Sciatic nerve (tissue), 2 donors: ENCODE measurements at places on chromosomes 11 and 22.

GRCh38 chr11:67522844-67523555 lies at the start of gene CABP2:
Gene CABP2, minus strand, starts transcription at chr11:67523446. Its CDS starts 120 bp downstream, at chr11:67523326.
- no peak for DNase-seq

- DNase-seq: no peak
These were observed 51.4 kb downstream of the ME3 start for GRCh38 chr11:86620891-86621521.

DNA sequence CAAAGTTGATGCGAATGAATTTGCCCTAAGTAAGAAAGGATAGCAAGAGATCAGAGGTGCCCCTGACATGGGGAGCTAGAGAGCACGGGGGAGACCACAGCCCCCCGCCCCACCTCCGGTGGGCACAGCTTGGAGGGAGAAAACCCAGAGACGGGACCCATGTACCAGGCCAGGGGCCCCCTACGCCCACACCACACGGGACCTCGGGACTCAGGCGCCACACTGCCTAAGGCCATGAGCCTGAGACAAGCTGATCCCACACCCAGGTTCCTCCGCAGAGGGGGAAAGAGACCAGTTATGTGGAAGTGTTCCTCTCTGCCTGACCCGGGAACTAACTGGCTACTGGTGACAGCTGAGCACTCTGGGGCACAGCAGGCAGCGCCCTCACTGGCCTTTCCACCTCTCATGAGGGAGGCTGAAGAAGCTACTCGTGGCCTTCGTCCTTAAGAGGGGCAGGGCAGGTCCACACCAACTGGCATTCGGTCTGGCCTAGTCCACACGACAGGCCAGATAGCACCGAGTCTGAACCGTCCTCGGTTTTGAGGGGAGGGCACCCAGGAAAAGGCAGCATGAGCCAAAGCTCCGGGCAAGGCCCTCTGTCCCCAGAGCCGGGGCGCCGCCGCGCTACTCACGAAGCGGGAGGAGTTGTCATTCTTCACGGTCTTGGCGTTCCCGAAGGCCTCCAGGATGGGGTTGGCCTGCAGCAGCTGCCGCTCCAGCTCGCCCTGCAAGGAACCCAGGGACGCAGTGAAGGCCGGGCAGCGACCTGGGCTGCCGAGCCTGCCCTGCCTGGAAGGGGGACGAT lies 65.8 kb downstream of the MYH9 start:
- no peak for DNase-seq

DNA sequence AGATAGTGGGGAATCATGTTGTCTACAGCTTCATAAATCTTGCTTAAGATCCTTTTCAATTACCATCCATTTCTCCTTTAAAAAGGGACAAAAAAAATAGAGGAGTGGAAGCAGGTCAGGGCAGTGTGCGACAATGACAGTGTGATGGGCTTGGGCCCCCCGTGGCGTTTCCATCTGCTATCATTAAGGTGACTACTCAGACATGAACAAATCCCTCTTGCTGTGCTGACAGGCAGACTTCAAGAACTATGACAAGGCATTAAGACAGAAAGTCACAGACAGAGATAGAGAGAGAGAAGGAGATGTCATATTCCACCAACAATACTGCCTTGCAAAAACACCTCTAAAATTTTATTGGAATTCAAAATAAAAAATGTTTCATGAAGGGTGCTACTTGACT lies 263.2 kb downstream of the DCDC1 start:
- DNase-seq: no peak

DNA sequence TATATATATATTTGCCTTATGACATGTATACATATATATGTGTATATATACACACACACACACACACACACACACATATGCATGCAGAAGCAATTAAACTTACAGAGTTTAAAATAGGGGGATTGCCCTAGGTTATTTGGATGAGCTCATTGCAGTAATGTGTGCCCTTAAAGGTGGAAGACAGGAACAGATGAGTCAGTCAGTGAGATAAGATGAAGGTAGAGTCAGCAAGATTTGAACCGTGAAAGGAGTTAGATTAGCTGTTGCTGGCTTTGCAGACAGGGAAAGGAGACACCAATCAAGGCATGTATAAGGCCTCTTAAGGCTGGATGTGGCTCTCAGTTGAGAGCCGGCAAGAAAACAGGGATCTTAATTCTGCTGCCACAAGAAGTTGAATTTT lies 902.4 kb upstream of the RAG2 start:
- DNase-seq: no peak

- DNase-seq: no peak
These were observed 52.2 kb downstream of the GAB2 start for GRCh38 chr11:78365381-78365792.

GRCh38 chr11:2273771-2274170 lies 3.4 kb upstream of the ASCL2 start:
- no peak for DNase-seq

DNA sequence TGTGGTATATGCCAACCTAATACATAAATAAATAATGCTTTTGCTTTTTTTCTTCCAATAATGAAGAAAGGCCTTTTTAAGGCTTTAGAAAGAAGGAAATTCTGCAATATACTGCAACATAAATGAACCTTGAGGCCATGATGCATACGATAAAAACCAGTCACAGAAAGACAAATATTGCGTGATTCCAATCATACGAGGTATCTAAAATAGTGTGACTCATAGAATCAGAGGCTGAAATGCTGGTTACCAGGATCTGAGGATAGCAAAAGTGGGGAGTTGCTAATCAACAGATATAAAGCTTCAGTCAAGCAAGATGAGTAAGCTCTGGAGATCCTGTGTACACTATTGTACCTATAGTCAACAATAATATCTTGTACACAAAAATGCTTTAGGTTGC lies 24.2 kb downstream of the MS4A6A start:
- DNase-seq: no peak

DNA sequence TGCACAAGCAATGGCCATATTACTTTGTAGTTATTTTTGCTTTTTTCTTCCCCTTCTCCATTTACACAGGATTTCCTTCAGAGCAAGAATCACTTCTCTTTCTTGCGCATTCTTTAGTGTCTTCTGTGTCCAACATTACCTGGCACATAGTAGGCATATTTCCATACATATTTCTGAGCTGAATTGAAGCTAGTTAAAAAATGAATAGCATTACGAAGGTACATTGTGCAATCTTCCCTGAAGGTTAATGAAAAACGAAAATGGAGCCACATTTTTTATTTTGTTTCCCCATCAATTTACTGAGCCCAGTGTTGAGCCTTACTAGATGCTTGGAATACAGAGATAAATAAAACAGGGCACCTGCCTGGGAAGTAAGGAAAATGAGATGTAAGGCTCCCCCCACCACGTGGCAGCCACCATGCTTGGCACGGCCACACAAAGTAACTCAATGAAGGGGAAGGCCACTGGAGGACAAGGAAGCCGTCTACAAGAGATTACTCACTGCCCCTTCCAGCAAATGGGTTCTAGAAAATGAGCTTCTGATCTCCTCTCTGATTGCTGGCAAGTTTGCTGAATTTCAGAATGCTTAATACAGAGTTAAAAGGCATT lies 381.9 kb downstream of the LARGE1 start:
- DNase-seq: no peak

GRCh38 chr11:108973402-108974162 lies 308.7 kb downstream of the DDX10 start:
- no peak for DNase-seq

DNA sequence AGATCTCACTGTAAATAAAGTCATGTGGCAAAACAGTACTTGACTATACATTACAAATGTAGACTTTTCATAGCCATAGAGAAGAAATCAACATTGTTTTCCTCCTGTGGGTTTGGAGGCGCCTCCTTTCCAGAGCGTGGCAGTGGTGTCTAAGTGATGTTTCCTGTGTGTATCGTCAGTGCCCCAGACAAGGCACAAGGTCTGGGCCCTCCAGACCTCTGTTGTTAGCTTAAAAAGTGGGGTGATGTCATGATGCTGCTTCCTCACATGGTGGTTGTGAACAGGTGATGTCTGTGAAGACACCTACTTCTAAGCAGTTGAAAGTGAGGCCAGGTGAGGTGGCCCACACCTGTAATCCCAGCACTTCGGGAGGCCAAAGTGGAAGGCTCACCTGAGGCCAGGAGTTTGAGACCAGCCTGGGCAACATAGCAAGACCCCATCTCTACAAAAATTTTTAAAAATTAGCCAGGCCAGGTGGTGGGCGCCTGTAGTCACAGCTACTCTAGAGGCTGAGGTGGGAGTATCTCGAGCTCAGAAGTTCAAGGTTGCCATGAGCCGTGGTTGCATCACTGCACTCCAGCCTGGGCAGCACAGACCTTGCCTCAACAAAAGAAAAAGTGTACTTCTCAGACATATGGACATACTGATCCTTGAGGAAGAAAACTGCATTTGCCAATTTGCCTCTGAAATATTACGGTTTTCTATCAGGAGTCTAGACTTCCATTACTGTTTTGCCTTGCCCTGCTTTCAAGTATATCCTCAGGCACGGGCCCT lies 15.7 kb downstream of the NUP50 start:
- DNase-seq: no peak

GRCh38 chr11:94933223-94934130 lies 39.9 kb downstream of the CWC15 start:
- no peak for DNase-seq

DNA sequence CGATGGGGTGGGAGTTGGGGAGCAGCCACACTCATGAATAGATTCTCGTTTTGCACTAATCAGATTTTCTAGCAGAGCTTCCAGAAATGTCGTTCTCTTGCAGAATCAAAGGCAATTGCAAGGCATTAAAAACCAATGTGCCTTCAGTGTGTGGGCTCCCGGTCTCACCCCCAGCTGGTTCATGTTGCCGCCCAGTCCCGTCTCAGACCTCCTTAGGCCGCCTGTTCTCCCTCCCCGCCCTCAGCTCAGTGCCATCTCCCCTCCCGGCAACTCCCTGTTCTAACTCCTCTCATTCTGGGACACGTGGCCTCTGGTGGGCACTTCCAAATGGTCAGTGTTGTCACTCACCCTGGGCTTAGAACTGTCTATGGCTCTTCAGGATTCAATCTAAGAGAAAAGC lies 42.5 kb upstream of the SMIM38 start:
- DNase-seq: no peak

- peak; percentile 47 for DNase-seq
These were observed 456.2 kb downstream of the TBC1D22A start for GRCh38 chr22:47218671-47219070.

- no peak for DNase-seq
These were observed 393.7 kb downstream of the BRD1 start for GRCh38 chr22:49433717-49434611.

DNA sequence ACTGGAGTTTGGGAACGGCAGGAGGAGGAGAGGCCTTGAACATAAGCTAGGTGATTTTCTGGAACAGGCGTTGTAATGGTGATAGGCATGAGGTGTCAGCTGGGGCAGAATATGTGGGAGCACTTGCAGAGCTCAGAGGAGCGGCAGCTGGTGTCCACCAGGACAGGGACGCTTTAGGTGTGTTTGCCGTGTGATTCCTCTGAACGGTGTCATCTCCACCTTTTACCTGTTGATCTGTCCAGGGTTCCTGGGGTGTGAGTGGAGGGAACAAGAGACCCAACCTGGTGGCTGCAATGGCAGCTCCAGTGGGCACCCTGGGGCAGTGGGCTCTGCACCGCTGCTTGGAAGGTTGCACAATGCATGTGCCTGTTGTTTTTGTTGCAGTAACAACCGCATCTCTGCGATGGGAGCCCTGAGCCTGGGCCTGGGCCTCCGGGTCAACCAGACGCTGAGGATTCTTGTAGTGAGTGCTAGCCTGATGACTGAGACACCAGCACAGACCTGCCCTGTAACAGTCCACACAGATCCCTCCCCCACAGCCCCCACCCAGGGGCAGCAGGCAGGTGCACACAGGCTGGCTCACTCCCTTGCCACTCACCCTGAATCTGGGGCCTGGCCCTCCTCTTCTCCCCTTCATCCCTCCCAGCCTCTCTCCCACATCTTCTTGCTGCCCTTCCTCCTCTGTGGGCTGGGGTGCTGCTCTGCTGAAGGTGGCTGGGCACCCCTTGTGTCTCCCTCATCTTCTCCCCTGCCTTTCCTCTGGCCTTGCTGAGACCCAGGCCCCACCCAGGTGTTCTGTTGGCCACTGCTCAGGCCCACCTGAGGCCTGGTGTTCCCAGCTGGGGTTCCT lies 9.2 kb downstream of the LRRC74B start:
- no peak for DNase-seq

DNA sequence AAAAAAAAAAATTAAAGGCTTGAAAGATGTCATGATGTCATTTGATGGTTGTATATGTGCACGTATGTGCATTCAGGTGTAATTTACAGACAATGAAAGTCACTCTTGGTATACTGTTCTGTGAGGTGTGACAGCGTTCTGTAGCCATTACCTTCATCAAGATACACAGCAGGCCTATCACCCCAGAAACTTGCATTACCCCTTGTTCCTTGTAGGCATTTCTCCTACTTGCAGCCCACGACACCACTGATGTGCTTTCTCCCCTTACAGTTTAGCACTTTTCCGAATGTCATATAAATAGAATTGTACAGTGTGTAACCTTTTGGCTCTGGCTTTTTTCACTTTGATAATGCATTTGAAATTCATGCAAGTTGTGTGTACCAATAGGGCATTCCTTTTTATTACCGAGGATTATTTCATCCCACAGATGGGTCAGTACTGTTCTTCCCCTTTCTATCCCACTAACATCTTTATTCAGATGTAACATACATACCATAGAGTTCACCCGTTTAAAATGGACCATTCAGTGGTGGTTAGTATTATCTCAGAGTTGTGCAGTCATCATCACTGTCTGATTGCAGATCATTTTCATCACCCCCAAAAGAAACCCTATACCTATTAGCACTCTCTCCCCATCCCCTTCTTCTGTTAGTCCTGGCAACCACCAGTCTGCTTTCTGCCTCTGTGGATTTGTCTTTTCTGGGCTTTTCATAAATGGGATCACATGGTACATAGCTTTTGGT lies 30.3 kb downstream of the BCR start:
- DNase-seq: no peak

- DNase-seq: no peak
These were observed 94.2 kb downstream of the TBC1D22A start for GRCh38 chr22:46856661-46857060.

DNA sequence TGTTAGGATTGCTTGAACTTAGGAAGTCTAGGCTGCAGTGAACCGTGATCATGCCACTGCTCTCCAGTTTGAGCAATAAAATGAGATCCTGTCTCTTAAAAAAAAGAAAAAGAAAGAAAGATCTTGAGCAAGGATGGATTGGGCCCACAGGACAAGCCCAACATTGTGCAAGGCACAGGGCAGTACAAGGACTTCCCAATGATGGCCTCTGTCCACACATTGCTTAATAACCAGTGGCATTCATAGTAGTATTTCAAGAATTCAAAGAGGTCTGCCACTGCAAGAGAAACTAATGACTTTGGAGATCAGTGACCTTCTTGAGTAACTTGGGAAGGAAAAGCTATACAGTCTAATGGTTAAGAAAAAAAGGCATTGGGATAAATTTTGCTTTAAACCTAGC lies 44.6 kb downstream of the SEZ6L start:
- DNase-seq: no peak

DNA sequence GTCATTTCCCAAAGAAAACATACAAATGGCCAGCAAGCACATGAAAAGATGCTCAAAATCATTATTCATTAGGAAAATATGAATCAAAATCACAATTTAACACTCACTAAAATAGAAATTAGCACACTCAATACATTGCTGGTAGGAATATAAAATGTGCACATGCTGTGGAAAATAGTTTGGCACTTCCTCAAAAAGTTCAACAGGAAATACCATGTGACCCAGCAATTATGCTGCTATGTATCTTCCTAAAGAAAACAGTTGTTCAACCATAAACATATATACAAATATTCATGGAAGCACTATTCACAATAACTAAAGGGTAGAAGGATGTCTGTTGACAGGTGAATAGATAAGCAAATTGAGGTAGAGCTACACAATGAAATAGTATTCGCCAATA lies 187.3 kb upstream of the SOX6 start:
- DNase-seq: no peak

- no peak for DNase-seq
These were observed 3.9 kb upstream of the NCR3LG1 start for GRCh38 chr11:17347676-17348075.

GRCh38 chr11:74171630-74171968 lies 510 bp downstream of the PPME1 start:
- no peak for DNase-seq
